ENCODE measurements at places on chromosomes 3 and 15.

DNA sequence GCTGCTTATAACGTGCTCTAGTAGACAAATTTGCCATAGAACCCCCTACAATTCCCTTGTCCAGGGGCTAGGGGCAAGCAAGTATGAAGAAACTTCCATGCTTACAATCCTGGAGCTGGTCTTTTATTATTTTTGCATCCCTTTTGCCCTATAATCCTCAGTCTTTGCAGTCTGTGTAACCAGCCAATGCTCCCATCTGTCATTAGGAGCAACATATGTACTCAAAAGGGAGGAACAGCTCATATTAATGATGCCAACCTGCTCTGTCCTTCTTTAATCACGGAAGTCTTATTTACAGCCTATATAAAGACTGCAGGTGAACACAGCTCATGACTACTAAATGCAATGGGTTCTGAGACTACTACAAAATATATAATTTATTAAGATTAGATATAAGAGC lies 263.3 kb downstream of the ZIC1 start:
- DNase-seq, result no peak

DNA sequence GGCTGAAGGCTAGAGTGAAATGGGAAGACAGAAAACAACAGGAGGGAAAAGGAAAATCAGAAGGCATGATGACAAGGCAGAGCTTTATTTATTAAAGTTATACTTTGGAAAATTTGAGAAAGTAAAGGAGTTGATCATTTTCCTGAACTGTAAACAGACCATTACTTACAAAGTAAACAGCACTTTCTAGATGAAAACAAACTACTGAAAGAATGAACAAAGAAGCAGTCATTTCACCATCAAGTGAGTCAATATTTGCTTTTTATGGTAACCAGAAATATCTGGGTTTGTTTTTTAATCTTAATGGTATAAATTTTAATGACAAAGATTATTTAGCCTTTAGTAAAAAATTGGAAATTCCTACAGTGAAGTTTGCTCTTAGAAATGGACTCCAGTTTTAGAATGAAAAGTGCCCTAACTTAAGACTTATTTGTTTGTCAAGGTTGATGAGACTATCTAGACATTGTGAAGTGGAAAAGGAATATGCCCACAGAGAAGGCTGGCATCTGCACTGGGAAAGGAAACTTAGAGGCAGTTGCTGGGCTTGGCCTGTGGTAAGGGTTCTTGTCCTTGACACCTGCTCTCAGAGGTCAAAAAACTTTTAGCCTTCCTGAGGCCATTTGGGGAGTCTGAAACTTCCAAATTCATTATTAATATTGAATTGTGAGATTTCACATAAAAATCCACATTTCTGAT lies 47.2 kb downstream of the SPTSSB start:
- no peak for DNase-seq

GRCh38 chr15:32736701-32737061 lies 18.9 kb downstream of the GREM1 start:
- DNase-seq, result no peak

GRCh38 chr15:99176757-99177156 lies 71.9 kb downstream of the SYNM start:
- DNase-seq, result no peak

DNA sequence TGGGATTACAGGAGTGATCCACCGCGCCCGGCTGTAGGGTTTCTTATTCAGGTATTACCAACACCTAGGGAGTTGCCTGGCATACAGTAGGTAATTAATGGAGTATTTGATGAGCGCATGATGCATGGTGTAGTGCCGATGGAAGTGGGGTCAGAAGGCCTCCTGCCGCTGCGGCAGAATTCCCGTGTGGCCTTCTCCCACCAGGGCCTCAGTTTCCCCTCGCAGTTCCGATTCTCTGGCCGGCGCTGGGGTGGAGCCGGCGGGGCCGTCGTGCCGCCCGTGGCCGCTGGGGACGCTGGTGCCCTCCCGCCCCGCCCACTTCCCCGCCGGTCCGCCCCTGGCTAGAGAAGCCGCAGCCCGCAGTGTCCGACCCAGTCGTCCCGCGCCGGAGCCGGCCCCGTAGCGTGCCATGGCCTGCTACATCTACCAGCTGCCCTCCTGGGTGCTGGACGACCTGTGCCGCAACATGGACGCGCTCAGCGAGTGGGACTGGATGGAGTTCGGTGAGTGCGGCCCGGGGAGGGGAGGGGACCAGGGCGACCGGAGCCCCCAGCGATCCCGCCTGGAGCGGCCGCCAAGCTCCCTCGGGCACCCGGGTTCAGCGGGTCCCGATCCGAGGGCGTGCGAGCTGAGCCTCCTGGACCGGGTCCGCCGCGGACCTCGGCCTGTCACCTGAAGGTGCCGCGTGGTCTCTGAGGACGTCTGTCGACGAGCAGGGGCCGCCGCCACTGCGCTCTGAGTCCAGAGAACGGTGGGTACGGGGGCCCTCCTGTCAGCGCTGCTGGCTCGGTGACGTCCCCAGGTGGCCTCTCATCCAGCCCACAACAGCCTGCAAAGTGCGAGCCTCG lies at the start of gene IRAK2:
Gene IRAK2 (plus strand): TSS at position 374 of the 848 bp plus-strand sequence. CDS start 36 bp downstream, at position 410.
- DNase-seq, result no peak

GRCh38 chr3:99877031-99877579 lies 59.4 kb downstream of the CMSS1 start:
- no peak for DNase-seq

All from esophagus squamous epithelium (tissue), 5 donors.